ENCODE measurements at places on chromosomes 12 and 14.

- DNase-seq, result no peak
Observed at GRCh38 chr12:119744900-119745606, 77.1 kb downstream of the PRKAB1 start.

DNA sequence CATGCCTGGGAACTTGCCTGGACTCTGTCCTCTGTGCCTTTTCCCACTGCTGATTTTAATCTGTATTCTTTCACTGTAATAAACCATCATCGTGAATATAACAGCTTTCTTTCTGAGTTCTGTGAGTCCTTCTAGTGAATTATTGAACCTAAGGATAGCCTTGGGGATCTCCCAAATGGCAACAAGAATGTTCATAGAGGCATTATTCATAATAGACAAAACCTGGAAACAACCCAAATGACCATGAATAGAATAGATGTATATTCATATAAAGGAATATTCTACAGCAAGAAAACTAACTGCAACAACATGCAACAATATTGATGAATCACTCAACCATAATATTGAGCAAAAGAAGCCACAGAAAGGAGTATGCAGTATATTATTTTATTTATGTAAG, 44.7 kb upstream of the CEP83 start:
- no peak for DNase-seq

GRCh38 chr12:119621878-119622277, 28.3 kb downstream of the TMEM233 start:
- DNase-seq, result no peak

GRCh38 chr12:65761301-65761700, 63.0 kb upstream of the HMGA2 start:
- no peak for DNase-seq

DNA sequence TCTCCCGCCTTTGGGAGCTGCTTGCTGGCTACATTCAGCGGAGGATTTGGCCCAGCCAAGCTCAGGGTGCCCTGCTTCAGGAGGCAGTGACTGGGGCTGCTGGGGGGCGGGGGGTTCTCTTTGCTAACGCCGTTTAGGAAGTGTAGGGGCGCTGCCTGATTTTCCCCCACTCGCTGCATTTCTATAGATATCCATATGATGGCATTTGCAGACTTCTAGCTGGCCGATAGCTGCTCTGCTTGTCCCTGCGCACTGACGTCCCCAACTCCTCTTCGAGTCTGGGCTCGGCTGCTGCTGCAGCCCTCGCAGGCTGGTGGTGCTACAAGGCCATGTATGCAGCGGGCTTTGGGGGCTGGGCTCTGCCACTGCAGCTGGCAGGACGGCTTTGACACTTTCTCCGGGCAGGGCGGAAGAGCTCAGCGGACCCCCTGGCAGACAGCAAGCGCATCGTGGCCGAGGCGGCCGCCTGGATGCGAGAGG, 3.1 kb downstream of the LRFN5 start:
- no peak for DNase-seq

GRCh38 chr12:64186789-64187188, 35.3 kb downstream of the KICS2 start:
- no peak for DNase-seq

DNA sequence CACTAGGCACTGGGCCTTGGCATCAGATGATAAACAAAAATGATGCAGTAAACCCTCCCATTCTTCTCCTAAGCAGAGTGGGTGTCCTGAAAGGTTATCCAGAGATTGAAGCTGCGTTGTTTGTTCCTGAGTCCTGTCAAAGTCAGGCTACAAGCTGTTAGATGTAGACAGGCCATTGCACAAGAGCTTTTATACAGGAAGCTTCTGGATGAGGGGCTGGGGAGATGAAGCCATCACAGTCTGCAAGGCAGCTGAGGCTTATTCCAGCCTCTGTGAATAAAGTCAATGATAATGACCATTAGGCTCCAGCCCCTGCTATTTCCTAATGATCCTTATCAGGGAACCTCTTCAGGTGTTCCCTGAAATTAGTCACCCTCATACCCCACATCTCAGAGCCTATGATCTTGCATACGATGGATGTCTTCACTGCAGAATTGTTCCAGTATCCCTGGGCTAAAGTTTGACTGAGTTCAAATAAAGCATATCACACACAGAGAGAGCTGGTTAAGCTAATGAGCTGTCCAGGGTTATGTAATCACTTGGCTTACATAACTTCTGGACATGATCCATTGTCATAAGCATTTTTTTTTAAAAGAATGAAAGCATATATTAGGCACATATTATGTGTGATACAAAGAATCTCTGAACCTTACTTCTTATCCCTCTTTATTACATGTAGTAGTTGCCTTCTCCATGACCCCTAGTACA, 337.1 kb upstream of the OR4E1 start:
- no peak for DNase-seq

DNA sequence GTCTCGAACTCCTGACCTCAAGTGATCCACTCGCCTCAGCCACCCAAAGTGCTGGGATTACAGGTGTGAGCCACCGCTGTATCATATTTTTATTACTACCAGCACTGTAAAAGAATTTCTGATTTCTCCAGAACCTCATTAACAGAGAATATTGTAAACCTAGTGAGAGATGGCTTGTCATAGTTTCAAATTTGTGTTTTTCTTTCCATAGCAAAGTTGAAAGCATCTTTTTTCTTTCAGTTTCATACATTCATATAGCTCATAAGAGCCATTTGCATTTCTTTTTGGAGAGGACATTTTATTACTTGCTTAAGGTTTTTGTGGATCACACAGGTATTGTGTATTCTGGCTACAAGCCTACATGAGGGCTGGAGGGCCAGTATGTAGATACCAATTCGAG, 58.0 kb downstream of the MIS18BP1 start:
- DNase-seq, result no peak

GRCh38 chr12:830111-830867, 77.9 kb downstream of the WNK1 start:
- no peak for DNase-seq

DNA sequence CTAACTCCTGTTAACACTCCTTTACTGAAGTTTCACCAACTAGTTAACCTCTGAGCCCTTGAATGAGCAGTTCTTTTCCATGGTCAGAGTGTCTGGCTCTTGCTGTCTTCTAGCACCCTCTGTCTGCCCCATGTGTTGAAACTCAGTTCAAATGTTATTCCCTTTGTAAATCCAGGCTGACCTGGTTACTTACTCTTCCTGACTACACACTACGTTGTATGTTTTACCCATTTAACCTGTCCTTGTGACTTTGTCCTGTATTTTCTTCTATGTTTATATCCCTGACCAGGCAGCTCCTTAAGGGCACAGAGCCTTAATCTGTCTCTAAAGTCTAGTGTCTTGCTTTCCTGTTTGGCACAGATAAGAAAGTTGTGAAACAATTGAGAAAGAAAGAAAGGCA, 389.0 kb upstream of the RPL10L start:
- DNase-seq, result no peak

DNA sequence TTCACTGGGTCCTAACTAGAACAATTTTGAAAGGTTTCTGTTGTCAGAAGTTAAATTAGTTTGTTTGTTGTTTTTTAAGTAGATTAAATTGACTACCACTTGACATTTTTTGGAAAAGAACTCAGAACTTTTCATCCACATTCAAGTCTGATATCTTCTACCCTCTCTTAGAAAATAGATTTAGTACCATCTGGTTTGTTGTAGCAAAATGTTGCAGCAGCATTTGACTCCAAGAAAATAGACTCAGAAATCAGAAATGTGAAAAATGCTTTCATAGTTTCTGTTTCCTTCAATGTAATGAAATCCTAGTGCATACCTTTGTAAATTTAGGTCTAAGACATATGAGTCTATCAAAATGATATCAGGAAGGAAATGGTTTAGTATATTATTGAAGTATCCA, 256.3 kb upstream of the CLEC14A start:
- DNase-seq, result no peak

DNA sequence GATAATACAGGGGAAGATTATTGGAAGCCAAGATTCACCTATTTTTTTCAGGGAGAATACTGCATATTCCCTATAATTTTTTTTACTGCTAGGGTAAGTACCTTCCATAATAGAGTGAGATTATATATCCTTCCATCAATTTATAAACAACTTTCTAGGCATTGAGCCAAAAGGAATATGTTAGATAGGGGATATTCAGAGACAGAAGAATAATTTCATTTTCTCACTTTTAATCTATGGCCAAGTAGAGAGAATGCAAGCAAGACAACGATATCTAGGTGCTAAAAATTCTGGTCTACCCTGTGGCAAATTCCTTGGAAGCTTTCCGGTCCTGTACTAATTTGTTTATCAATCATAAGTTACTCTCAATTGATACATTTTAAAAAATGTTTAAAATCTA, 69.7 kb upstream of the STAC3 start:
- DNase-seq, result no peak

DNA sequence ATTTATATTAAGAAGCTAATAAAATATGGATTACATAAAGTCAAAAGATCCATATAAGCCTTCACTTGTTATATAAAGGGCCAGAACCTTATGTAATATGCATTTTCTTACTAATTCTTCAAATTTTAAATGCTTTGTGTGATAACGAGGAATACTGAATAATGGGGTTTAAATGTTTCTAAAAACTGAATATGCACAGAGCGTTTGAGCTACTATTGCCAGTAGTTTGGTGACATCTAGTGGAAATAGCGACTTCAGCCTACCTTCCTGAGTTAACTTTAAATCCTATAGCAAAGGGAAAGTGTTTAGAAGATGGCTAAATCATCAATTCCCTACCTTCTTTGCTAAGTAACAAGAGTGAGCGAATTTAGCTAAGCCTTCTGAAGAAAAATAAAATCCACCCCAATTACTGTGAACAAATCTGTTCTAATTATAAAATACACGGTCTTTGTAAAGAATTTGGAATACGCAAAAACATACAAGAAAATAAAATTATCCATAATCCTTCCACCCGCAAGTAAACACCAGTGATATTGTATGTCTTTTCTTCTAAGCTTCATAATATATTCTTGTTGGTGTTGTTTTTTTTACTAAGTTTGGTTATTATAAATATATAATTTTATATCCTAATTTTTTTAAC, 115.5 kb upstream of the G2E3 start:
- DNase-seq, result no peak

DNA sequence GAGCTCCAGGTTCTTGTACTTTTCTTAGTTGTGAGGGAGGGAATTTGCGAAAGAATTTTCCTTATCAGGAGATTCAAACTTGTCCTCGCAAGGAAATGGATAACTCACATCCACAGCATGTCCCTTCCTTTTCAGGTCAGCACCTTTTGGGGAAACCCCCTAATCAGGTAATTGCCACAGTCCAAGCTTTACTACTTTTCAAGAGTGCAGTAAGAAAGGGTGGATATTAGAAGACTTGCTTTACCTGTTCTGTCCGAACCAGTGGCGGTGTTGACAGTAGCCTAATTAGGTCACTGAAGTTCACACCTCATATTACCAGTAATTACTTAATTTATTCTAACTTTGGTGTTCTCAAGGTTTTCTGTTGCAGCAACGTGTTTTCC, 6.7 kb upstream of the C12orf50 start:
- DNase-seq, result no peak

GRCh38 chr12:91892081-91892855, 253.4 kb downstream of the BTG1 start:
- no peak for DNase-seq

- no peak for DNase-seq
Observed at GRCh38 chr12:86774841-86775388, 518.7 kb upstream of the MGAT4C start.

- no peak for DNase-seq
Observed at GRCh38 chr12:2574355-2574935, 220.3 kb upstream of the FKBP4 start.

GRCh38 chr14:66628636-66629035, 120.7 kb downstream of the GPHN start:
- DNase-seq, result no peak

- no peak for DNase-seq
Observed at GRCh38 chr12:24378548-24379407, 429.3 kb upstream of the SOX5 start.

- DNase-seq, result peak; percentile 82
Observed at GRCh38 chr14:70714055-70714550, 72.4 kb downstream of the TTC9 start.

- DNase-seq, result no peak
Observed at GRCh38 chr12:98294051-98294805, 221.2 kb upstream of the TMPO start.

DNA sequence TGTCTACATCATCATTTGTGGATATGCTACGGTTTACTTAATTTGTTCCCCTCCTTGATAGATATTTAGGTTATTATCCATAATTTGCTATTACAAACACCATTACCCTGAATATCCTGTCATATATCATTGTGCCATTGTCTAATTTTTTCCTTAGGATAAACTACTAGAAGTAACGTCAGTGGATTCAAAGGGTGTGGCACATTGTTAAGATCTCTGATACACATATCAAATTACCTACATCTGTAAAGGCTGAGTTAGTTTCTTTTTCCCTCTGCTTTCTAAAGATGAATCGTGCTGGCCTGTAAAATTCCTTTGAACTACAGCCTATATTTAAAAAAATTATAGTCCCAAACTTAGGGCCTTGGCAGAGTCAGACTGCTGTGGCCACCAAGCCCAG, 53.9 kb upstream of the STRN3 start:
- DNase-seq, result no peak

GRCh38 chr12:94779485-94779884, 129.1 kb upstream of the TMCC3 start:
- DNase-seq, result no peak

DNA sequence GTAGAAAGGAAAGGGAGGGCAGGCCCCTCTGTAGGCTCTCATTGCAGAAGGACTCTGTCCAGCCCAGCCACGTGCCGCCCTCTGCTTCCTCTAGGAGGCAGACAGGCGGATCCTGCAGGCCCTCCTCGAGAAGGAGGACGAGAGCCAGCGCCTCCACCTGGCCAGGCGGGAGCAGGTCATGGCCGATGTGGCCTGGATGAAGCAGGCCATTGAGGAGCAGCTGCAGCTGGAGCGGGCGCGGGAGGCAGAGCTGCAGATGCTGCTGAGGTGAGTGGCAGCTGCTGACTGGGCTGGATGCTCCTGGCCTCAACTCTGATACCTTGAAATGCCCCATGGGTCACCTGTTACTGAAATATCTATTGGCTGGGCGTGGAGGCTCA, 10.9 kb downstream of the TCHP start:
- DNase-seq, result peak; percentile 65

- DNase-seq, result no peak
Observed at GRCh38 chr14:58026967-58027366, 125.0 kb downstream of the ARMH4 start.

DNA sequence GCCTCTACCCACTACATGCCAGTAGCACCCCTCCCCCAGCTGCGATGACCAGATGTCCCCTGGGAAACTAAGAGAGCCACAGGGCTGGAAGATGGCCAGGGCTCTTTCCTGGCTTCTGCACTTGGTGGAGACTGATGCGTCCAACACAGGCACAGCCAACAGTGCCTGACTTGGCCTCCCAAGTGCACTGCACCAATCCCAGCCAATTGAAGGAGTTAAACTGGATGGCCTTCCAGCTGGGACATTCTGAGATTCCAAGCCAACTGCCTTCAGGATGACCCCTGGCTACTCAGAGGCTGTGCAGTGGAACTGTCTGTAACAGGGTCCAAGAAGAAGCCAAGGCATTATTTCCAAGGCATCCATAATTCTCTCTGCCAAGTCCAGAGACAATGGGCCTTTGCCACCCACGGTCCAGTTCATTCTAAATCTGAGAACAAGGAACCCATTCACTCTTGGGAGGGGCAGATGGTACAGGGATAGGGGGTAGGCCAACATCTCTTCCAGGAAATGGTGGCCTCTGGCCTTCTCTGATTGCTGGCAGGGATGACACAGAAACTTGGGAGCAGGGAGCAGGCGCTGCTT, 35.2 kb downstream of the PRIMA1 start:
- DNase-seq, result no peak

All from activated CD4-positive, alpha-beta T cell treated with anti-CD3 and anti-CD28 coated beads, Interleukin-2, amount 10 ng/mL, durations not matched to agents 24 days and 14 days (primary cell).